ENCODE measurements at places on chromosomes 16 and 17.
A peak's percentile ranks its signal among the peaks of the same experiment; 100 is the strongest.

GRCh38 chr17:39706921-39707337 lies 7.1 kb downstream of the ERBB2 start:
- DNase-seq, result no peak

DNA sequence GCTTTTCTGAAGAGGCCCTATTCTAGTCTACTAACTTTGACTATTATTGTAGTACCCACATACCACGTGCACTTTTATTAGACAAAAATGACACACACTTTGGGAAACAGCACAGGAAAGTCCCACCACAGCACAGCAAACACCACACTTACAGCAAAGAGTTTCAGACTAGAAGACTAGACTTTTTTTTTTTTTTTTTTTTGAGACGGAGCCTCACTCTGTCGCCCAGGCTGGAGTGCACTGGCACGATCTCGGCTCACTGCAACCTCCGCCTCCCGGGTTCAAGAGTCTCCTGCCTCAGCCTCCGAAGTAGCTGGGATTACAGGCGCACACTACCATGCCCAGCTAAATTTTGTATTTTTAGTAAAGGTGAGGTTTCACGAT lies 20.1 kb downstream of the YWHAE start:
- peak; percentile 85 for DNase-seq

DNA sequence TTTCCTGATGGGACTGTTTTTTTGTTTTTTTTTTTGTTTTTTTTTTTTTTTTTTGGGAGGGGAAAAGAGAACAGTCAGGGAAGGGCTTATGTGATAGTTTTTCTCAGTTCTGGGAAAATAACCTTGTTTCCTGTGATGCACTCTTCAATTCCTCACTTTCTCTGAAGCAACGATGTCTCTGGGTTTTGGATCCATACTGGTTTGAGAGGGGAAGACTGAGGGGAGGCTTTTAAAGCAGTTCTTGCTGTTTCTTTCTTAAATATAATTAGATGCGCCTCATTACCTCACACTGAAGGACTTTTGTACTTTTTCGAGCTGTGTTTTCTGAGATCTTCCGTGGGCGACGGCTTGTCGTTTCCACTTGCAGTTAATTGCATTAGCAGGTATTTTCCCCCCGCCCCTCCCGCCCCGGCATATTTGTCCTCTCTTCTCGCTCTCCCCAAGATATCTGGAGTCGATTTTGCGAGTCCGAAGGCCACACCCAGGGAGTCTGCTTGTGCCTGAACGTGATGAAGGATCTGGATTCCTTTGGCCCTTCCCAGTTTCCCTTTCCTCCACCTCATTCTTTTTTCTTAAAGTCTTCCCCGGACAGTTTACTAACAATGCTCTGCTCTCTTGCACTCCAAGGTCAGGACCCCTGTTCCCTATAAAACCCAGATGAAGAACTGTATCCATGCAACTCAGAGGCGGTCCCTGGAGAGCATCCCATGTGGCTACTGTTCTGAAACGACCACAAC lies 125.2 kb upstream of the ZFHX3 start:
- no peak for DNase-seq

- DNase-seq, result no peak
Observed at GRCh38 chr17:51479303-51479702, 219.0 kb downstream of the UTP18 start.

DNA sequence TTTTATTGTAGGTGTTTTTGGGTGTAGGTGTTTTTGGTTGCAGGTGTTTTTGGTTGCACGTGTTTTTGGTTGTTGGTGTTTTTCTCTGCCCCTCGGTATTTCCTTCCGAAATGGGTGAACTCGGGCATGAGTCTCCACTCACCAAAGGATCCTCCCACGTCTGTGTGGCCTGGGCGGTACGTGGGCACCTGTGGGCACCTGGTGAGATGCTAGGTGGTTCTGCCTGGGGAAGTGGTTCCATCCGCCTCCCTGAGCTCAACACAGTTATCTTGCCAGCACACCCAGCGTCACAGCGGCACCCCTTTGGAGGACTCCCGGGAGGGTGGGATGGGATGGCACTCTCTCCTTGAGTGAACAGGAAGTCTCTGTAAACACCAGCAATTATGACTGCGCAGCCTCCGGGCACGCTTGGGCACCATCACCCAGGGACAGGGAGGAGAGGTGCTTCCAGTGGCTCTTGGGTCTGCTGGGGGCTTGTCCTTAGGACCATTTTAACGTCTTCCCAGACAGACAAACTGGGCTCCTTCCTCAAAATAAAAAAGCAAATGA lies 29.8 kb downstream of the COX4I1 start:
- DNase-seq, result no peak

DNA sequence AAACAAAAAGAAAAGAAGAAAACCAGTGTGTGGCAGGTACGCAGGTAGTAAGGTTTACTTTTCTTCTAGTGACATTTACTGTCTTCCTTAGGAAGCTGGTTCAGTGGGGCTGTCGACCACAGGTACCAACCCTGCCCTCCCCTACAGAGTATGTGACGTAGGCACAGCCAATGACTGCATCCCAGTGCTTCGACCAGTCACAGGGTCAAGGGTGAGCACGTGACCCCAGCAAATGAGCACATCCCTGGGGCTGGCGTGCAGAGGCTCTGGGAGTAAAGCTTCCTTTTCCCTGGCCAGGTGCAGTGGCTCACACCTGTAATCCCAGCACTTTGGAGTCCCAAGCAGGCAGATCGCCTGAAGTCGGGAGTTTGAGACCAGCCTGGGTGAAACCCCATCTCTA lies 38.9 kb upstream of the PLCG2 start:
- peak; percentile 90 for DNase-seq

GRCh38 chr17:74527756-74528155 lies 3.5 kb downstream of the CD300LB start:
- DNase-seq, result no peak

DNA sequence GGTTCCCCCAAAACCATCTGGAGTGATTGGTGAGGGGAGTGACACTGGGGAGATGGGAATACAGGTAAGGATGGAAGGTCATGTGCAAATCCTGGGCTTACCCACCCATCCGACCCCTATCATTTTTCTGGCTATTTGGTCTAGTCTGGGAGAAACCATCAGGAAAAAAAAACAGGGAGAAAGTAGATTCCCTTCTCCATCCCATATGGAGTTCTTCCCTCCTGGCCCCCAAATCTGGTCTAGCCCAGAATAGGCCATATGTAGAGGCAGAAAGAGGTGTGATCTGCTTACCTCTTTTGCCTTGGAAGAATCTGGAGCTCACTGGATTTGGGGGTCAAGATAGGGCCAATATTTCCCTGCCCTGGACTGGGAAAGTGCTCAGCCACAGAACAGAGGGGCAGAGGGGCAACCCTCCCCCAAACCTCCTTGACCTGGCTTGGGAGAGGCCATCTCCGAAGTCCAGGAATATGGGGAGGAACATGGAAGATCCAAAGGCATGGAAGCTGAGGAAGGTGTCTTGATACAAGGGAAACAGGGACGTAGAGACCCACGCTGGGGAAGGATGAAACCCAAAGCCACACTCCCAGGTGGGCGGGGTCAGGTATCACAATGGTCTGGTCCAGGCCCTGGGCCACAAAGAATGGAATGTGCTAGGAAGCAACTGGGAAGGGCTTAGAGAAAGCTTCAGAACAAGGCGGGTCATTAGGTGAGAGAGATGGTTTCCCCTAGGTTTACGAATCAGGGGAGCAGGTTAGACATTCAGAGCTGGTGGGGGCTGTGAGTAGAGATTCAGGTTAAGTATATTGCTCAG lies 16.2 kb downstream of the CHRNB1 start:
- no peak for DNase-seq

DNA sequence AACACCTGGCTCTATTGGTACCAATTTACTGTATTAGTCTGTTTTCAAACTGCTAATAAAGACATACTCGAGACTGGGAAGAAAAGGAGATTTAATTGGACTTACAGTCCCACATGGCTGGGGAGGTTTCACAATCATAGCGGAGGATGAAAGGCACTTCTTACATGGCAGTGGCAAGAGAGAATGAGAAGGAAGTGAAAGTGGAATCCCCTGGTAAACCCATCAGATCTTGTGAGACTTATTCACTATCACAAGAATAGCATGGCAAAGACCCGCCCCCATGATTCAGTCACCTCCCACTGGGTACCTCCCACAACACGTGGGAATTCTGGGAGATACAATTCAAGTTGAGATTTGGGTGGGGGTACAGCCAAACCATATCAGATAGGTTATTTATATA lies 22.6 kb upstream of the GOSR1 start:
- DNase-seq, result no peak

GRCh38 chr17:80955671-80956280 lies 35.9 kb upstream of the CHMP6 start:
- no peak for DNase-seq

- DNase-seq, result no peak
Observed at GRCh38 chr17:17560975-17561374, 30.5 kb downstream of the PEMT start.

DNA sequence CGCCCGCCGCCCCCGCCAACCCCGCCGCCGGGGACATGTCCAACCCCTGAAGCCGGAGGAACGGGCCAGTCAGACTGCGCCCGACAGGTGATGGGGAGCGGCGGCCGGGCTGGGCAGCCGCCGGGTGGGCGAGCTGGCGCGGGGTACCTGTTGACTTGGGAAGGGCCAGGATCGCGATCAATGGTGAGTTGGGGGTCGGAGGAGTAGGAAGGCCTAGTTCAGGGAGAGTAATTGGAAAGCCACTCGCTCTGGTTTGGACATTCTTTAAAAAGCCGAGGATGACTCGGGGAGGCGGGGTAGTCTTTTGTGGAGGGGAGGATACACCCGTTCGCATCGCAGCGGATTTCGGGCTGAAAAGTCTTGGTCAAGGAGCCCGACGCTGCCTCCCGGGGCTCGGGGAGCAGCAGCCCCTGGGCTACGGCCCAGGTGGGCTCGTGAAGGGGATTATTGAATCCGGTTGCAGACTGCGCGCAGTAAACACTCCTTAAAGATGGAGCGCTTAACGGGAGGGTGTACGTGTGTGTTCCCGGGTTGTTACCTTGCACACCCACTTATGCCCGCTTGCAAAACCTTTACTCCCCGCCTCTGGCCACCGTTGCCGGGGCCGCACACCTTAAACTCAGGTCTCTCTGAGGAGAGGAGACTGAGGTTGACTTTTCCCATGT lies 123.8 kb downstream of the GOSR1 start:
- DNase-seq, result peak; percentile 43

DNA sequence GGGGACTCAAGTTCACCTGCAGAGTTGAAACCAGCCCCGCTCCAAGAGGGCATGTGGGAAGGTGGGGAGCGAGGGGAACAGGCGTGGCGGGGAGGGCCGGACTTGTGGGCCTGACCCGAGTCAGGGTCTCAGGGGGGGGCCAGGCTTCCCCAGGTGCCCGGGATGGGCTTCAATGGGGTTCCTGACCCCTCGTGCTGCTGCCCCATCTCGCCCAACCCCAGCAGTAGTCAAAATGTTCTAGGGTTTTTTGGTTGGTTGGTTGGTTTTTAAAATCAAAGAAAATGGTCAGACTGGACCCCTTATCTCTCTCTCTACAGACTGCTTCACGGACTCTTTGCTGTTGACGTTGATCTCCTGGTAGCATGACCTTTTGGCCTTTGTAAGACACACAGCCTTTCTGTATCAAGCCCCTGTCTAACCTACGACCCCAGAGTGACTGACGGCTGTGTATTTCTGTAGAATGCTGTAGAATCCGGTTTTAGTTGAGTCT lies 69.5 kb downstream of the AMFR start:
- no peak for DNase-seq

- DNase-seq, result no peak
Observed at GRCh38 chr16:59743504-59743903, 1009.4 kb upstream of the GOT2 start.

- DNase-seq, result no peak
Observed at GRCh38 chr16:2743007-2743810, 9.2 kb upstream of the SRRM2 start.

DNA sequence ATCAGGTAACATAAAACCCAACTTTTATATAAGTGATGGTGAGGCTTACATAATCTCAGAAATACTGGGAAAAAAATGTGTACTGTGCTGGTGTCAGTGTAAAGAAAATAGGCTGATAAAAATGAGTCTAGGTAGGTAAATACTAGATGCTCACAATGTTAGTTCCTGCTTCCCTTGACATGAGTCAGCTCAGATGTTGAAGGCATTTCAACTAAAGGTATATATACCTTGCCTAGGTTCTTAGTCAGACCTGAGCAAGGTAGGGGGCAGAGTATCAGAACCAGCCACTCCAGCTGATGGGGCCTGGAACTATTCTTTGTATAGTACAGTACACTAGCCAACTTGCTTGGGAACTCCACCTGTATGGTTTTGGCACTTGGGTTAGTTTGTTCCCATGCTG lies 51.0 kb upstream of the CA10 start:
- no peak for DNase-seq

DNA sequence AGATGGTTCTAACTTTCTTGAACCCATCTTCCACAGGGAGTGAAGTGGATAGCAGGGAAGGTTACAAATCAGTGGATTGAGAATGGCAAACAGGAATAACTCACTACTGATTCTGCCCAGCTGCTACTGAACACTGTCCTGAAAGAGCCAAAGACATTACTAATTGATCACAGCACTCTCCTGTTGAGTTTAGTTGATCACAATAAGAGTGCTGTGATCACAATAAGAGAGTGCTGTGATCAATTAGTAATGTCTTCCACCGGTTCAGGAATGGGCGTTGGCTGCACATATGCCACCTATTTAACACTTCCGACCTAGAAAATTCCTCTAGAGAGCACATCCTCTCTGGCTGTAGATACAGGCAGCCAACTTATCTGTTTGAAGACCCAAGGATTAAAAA lies 11.4 kb downstream of the CFAP97D1 start:
- peak; percentile 19 for DNase-seq

DNA sequence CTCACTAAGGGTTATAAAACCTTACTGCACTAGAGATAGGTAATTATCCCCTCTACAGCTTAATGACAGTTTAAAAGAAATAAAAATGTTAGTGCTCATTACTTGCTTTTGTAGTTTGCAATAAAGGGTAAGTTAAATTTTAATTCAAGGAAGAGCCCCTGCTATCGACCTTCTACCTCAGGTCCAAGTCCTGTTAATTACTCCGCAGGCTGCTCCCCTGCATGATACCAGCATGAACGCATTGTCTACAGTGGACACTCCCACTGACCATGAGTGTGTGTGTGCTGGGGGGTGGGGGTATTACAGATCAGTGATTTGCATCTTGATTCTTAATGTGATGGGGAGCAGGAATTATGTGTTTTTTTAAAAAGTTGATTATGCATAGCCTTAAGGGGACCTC lies 103.1 kb downstream of the AATF start:
- DNase-seq, result no peak
